ENCODE measurements at places on chromosomes 1 and 21.
A peak's percentile ranks its signal among the peaks of the same experiment; 100 is the strongest.

DNA sequence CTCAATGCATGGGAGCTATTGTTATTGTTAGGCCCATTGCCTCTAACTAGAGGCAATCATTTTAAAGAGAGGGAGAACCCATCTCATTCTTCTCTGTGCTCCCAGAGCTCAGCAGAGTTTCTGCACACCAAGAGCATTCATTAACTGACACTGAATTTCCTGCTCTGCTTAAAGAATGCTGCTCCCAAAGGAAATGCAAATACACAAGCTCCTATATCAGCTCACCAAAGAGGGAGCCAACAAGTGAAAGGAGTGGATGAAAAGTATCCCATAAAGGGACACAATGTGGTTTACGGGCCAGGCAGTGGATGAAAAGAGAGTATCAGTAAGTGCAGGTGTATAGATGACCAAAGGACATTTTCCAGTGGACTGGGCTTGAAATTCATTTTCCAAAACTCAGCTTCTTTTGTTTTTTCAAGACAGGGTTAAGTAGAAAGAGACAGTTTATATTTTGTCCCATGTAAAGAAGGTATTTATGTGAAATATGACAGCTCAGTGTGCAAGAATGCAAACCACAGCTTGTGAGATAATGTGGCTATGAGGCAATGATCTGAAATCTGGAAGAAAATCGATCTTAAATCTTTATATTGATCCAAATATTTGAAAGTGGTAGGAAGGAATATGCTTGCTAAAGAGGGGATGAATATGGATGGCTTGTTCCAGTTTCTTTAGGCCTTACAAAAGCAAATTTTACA is 207.7 kb upstream of the CAMK1G start:
- DNase-seq = no peak

GRCh38 chr1:112393631-112393974 is 2.4 kb upstream of the CTTNBP2NL start:
- DNase-seq = no peak

DNA sequence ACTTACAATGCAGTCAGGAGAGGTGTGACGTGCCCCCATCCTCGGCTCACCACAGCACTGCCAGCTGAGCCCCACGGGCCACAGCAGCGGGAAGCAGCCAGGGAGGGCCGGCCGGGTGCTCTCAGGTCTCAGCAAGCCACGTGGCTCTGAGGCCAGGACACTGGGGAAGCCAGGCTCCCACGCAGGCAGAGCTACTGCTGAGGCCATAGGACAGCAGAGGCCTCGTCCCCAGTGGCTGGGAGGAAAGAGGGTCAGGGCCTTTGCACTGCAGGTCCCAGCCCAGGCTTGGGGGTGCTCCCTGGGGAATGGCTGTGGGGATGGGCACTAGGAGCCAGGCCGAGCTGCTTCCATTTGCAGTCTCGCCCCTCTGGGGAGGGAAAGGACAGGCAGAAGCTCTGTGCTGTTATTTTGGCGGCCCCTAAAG is 5.8 kb downstream of the LRRC47 start:
- DNase-seq = no peak

- DNase-seq = no peak
Measured at GRCh38 chr1:224996266-224996665, 66.8 kb downstream of the DNAH14 start.

- no peak for DNase-seq
Measured at GRCh38 chr1:201719812-201720521, 109.0 kb upstream of the IPO9 start.

DNA sequence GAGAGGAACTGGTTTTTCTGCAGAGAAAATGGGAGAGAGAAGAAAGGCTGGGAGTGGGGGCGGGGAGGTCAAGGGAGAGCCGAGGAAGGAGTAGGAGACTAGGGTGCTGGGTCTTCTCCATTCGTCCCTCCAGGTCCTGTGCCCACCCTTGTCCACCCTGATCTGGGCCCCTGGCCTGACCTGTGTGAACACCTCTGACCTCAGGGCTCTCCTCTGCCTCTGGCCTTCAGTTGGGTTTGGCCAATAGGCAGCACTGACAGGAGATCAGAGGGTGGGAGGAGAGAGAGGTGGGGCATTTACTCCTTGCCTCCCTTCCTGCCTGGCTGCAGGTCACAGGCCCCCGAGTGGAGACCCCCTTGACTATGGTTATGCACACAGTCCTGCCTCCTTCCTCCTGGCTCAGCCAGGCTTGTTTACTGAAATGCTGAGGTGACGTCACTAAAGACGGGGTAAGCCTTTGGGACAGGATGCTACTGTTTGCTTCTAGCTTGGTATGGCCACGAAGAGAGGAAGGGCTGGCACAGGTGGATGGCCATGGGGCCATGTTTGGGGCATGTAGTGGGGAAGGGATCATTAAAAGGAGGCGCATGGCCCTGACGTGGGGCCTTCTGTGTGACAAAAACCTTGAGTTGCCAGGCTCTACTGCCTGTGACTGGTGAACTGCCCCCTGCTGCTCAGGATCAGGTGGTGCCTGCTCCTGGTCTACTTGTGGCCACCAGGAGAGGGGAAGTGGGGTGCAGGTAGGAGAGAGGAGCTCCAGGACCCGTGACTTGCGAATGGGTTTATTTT is 248.7 kb upstream of the CSF3R start:
- no peak for DNase-seq

DNA sequence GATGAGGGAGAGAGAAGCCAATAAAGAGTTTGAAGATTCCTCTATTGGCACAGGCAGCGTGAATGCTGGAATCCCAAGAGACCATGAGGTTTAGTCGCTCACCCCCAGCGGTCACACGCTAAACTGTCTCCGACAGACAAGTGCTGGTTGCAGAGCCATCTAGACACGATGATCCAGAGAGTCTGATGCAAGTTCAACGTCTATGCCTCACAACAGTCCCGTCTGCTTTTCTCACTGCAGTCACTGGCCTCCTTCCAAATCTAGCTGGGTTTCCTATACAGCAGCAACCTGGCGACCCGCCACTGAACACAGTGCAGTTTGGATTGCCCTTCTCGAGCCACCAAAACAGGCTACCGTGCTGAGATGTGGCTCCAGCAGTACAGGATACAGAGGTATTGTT is 98.6 kb upstream of the KRTAP19-8 start:
- no peak for DNase-seq

DNA sequence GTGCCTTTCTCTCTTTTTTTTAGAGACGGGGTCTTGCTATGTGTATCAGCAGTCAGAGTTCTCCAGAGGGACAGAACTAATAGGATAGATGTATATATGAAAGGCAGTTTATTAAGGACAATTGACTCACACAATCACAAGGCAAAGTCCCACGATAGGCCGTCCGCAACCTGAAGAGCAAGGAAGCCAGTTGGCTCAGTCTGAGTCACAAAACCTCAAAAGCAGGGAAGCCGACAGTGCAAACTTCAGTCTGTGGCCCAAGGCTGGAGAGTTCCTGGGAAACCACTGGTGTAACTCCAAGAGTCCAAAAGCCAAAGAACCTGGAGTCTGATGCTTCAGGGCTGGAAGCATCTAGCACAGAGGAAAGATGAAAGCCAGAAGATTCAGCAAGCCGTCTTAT is 16.3 kb upstream of the H3-3A start:
- no peak for DNase-seq

DNA sequence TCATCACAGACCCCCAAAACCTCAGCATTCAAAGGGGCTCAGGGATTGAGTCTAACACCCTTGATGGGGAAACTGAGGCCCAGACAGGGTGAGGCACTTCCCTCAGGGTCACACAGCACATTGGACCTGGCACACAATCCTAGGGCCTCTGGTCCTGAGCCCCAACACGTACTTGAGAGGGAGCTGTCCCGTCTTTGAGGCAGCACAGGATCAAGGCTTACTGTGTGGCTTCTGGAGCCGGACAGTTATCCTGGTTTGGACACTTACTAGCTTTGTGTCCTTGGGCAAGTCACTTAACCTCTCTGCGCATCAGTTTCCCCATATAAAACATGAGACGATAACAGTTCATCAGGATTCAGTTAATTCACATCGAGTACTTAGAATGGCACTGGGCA is 26.5 kb downstream of the RUNX3 start:
- DNase-seq = peak; percentile 9

DNA sequence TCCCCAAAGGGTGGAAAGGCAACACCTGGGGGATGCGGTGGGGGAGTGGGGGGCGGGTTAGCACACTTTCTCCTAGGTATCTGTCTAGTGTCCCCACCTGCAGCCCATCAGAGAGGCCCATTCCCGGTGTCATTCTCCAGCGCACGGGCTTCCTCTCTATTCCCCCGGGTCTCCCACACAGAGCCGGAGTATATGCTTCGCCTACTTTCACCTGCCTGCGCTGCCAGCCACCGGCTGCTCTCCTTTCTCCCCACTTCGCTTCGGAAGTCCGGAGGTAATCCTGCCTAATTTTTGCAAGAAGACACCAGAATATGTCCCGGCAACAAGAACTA is 852 bp downstream of the RGS7 start:
- DNase-seq = no peak

DNA sequence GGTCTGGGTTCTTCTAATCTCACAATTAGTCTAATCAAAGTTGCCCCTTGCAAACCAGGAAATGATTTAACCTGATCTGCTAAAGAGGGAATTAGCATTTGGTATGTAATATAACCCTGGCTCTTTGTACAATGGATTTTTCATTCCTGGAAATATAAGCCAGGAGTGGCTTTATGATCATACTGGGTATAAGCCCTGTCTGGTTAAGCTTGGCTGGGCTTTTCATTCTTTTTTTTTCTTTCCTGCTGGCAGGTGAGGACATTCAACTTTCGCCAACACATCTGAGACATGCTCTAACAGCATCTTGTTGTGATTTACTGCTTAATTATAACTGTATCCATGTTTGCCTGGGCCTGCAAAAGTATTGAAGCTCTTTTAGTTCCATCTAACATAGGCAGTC is 20.4 kb upstream of the SDE2 start:
- no peak for DNase-seq

DNA sequence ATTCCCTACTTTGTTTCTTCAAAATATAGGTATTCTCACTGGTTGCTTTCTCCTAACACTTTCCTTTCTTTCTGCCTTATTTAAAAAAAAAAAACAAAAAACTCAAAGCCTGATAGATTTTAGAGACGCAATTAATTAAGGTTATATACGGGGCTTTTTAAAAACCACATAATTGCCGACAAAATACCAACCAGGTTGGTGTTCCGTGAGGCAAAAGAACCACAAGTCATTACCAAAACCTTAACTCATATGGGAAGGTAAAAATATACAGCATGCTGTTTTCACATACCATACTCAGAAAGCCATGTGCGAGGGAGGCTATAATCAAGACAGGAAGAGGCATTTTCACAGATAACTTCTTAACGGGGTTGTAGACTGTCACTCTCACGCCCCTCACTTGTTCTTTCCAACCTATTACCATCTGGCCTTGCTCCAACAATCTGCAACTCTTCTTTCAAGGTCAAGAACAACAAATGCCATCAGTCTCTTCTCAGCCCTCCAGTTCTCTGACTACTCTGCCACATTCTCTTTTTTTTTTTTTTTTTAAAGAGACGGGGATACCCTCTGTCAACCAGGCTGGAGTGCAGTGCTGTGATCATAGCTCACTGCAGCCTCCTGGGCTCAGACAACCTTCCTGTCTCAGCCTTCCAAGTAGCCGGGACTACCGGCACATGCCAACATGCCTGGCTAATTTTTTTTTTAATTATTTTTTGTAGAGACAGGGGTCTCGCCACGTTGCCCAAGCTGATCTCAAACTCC is 102.6 kb downstream of the APP start:
- no peak for DNase-seq

- DNase-seq = no peak
Measured at GRCh38 chr21:14916676-14917141, 148.1 kb downstream of the NRIP1 start.

DNA sequence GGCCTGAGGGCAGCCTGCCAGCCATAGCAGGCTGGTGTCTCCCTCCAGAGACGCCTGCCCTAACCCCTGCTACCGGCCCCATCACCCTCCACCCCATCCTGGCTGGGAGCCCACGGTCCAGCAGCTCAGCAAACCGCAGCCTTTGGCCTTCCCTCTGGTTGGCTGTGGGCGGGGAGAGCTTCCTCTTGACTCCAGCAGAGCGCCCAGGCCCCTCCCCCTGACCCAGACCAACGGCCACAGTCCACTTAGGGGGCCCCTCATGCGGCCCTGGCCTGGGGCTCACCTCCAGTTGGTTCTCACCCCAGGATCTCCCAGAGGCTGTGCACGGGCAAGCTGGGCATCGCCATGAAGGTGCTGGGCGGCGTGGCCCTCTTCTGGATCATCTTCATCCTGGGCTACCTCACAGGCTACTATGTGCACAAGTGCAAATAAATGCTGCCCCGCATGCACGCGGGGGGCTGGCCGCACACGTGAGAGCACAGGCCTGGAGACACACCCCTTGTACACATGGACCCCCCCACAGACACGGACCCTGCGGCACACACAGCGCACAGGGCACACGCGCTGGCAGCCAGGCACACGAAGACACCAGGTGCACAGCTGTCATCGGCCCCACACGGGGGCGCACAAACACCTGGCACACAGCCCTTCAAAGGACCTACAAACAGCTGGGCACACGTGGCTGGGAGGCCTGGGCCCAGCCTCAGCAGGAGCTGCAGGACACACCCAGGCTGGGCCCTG is 3.1 kb downstream of the SMIM1 start:
- peak; percentile 85 for DNase-seq

DNA sequence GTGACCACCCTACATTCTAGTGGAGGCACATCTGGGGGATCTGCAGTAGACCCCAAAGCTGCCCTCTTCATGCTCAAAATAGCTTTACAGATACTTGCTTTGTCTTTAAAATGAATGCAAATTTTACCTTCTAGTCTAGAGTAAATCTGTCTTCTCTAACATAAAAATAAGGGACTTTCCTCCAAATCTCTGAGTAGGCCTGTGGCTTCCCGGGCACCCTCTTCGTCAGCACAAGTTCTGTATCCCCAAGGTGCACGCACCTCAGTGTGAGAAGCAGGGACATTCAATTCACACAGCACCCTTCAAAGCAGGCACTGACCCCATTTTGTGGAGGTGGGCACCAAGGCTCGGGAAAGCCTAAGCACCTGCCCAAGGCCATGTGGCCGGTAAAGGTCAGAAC is 19.0 kb downstream of the MEF2D start:
- no peak for DNase-seq
